ENCODE measurements at places on chromosomes 11 and 22.
A peak's percentile ranks its signal among the peaks of the same experiment; 100 is the strongest.

DNA sequence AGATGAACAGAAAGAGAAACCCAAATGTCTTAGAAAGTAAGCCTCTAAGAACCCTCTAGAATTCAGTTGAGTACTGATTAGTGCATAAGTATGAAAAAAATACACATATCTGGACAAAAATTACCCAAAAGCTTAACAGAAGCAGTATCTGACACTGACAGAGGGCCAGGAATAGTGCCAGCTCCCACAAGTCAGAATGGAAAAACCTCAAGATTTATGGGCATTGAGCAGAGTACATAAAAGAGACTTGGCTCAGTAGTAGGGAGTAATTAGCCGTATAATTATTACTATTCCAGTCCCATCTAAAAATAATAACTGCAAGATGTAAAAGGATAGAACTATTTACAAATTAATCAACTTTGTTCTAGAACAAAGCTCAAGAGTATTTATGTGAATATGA, 834.5 kb downstream of the FAM181B start:
- DNase-seq: no peak

DNA sequence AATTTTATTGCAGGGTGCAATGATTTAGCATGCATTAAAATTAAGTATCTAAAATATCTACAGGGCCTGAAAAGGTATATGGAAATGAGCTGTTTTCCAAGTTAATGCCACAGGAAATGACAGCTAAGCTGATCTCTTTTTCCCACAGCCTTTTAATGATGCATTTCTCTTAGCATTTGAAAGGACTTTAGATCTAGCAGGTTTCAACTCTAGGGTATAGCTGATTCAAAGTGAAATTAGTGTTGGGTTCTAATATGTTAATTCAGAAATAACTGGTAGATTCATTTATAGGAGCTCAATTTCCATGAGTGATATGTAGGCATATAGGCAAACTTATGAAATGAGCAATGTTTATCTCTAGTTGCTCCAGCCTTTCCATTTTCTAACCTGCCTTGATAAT, 274.2 kb downstream of the CASP12 start:
- DNase-seq: no peak

GRCh38 chr22:46941968-46942798, 179.7 kb downstream of the TBC1D22A start:
- DNase-seq: no peak

DNA sequence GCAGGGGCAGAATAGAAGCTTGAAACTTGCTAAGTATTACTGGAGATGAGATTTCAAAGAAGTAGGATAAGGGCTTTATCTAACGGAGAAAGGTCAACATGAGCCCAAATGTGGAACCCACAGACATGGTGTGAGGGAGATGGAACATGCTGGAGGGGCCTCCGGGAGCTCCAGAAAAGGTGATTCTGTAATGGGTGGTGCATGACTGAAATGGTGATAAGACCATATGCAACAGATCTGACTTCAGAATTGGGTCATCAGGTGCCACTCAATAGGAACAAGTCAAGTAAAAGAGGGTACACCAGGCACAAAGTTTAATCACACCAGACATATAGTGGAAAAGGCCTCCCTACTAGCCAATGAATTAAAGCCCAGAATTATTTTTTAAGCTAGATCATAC, 7.9 kb upstream of the CEP295 start:
- DNase-seq: no peak

DNA sequence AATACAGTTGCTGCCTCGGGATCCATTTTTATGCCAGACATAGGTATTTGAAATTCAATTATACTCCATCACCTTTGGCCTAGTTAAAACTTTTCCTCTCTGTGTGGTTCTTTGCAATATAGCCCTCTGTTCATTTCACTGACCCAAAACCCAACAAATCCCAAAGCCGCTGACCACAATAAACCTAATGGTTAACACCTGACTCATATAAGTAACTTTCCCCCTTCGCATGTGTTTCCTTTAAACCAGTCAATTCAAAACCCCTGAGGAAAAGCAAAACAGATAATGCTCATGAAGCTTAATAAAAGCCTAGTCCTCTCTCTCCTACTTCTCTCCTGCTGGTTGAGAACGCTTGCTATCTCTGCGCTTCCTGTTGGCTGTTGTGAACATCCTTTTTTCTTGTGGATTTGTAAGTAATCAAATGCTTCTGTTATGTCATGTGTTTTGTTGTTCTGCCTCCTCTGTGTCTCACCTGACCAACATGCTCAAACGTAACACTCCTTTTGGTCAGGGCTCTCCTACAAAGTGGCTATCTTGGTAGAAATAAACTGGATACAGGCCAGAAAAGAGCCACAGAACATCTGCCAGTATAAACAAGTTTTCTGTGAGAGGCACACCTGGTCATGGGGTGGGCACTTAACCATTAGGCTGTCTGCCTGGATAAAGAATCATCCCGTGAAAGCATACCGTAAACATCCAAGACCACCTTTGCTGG, 652.6 kb downstream of the METTL15 start:
- no peak for DNase-seq

DNA sequence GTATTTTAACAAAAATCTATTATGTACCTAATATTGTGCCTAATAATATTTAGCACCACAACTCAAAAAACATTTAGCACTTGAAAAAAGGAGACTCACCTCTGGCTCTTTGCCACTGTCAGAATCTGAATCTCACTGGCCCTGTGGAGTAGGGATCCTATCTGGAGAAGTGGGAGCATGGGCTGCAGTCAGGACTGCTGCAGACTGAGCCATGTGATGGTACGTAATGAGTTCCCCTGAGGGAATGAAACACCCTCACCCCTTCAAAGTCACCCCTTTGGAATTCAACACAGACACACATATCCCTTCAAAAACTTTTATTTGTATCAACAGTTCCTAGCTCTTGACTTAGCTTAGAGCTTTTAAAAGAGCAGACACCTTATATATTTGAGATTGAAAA, 6.5 kb downstream of the PTPMT1 start:
- DNase-seq: no peak

- DNase-seq: peak; percentile 48
These were observed 91.5 kb downstream of the RTL6 start for GRCh38 chr22:44406341-44407170.

DNA sequence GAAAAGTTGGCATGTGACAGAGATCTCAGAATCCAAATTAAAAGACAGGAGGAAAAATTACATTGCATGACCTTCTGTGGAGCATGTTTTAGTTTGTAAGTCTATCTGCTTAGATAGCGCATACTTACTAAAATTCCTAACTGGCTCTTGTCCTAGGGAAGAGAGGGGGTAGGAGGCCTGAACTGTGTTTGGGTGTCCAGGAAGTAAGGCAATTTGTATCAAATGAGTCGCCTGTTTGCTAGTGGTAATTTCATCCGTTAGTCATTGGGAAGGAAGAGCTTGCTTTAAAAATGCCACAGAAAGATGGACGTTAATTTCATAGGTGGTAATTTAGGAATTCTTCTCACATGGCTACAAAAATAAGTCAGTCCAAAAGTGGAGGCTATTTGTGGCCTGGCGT, 18.5 kb downstream of the GRK3 start:
- DNase-seq: no peak

DNA sequence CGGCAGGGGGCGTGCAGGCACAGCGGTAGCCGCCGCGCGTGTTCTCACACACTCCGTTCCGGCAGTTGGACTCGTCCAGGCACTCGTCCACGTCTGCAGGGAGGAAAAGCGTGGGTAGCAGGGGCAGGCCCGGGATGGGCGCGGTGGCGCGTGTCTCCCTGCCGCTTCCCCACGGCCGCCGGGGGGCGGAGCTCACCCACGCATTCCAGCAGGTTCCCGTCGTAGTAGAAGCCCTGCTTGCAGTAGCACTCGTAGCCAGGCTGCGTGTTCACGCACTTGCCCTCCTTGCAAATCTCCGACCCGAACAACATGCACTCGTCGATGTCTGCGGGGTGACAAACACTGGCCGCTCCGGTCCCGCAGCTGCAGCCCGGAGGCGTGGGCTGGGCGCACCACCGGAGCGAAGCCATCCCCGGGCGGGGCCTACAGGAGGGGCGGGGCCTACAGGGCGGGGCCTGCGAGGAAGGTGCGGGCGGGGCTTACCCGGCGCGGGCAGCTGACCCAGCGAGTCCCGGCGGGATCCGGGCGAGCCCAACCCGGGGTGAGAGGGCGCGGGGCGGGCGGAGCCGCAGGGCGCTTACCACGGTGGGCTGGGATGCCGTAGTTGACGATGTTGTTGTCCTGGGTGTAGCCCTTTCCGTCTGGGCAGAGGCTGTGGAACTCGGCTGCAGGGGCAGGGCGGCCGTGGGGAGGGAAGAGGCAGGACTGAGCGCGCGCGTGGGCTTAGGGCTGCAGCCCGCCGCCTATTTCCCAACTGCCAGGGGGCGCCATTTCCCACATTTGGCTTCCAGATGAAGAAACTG, 15.6 kb downstream of the SCYL1 start:
- DNase-seq: peak; percentile 95

DNA sequence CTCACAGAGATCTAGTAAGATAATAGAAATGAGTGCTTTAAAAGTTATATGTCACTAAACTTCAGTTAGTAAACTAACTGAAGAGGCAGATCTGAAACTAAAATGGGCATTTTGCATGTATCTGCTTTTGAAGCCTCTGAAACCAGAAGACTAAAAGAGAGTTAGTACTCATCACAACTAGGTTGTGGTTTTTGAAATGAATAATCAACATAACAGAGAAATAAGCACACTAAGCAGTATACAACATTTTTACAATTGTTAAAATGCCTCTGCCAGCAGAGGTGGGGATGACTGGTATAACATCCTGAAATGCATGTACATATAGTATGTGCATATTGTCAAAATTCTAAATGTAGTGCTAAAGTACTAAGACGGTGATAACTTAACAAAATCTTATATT, 564.5 kb downstream of the DLG2 start:
- no peak for DNase-seq

GRCh38 chr11:132632641-132633124, 899.6 kb downstream of the OPCML start:
- no peak for DNase-seq

- DNase-seq: no peak
These were observed 822 bp upstream of the COMT start for GRCh38 chr22:19940536-19941364.

DNA sequence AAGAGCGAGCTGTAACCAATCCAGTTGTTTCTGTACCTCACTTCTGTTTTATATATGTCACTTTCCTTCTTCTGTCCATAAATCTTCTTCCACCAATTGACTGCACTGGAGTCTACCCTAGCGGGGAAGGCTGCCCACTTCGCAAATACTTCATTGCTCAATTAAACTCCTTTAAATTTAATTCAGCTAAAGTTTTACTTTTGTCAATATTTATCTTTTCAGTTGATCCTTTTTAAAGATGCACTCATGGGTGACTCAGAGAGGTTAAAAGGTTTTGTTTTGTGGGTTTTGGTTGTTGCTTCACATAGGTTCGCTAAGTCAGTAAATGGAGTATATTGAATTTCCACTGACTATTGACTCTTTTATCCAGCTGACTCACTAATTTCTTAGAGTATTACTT, 597.2 kb downstream of the DLG2 start:
- DNase-seq: no peak

- no peak for DNase-seq
These were observed 208.7 kb upstream of the ZC3H12C start for GRCh38 chr11:109884501-109884900.

DNA sequence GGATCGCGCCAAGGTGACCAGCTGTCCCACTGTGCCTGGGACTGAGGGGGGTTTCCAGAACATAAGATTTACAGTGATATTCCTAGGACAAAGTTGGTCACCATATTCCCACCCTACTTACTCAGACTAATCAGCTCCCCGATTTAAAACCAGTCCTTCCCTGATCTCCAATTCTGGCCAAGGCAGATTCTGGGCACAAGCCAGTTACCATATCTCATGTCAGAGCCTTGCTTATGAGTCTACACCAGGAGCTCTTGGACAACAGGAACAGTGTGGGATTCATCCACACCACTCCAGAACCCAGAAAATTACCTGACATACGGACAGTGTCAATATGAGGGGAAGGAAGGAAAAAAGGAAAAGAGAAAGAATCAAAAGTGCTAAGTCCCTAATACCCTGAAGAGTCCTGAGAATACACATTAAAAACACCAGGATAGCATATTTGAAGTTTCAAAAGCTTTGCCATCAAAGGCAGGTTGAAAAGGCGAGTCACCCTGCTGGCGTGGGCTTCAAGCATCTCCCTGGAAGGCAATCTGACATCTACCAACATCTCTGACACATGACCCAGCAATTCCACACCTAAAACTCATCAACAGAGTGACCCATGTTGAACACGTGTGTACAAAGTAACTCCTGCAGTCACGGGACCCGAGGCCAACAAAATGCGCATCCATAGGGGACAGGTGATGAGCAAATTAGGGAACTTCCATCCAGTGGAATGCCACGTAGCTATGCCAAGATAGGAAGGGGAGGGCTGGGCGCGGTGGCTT, 8.0 kb upstream of the IL2RB start:
- no peak for DNase-seq

GRCh38 chr11:117361432-117361831, 33.8 kb downstream of the CEP164 start:
- no peak for DNase-seq

GRCh38 chr11:123505546-123506299, 75.7 kb downstream of the GRAMD1B start:
- DNase-seq: no peak

GRCh38 chr11:76257074-76257719, 50.9 kb upstream of the WNT11 start:
- no peak for DNase-seq

GRCh38 chr11:61700212-61700611, 20.0 kb downstream of the DAGLA start:
- no peak for DNase-seq

- DNase-seq: no peak
These were observed 8.4 kb upstream of the FLI1 start for GRCh38 chr11:128685402-128686020.

DNA sequence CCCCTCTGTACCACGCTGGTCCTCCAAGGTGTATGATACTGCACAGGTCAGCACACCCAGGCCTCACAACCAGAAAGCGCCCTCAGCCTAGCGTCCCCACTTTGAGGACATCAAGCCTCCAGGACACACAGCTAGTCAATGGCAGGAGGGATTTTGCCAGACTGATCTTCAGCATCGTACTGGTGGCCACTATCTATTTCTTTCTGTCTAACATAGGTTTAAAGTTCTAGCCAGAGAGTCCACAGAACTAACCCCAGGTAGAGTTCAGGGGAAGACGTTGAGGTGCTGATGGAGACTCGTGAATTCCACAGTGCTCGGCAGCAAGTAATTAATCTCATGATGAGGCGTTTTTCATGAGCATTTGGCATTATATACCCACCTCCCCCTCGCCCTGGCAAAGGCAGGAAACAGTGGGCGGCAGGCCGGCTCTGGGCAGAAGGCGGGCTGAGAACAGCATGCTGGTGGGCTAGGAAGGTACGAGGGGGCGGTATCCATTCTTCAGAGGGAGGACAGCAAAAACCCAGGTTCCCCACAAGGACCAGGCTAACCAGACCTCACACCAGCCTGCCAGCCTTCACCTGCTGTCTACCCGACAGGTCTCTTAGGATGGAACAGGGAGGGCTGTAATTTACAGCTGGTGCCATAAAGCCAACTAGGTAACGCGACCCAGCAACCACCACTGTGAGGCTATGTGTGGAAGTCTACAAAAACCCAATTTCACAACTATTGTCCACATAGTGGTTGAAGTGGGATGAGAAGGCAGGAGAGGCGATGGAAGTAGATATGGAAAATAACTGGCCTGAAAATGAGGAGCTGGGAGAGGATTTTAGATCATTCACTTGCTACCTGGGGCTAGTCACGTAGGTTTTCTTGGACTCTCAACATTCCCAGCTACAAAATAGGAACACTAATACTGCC, 18.5 kb downstream of the MYH9 start:
- DNase-seq: no peak

GRCh38 chr11:19524171-19524671, 188.4 kb upstream of the NAV2 start:
- no peak for DNase-seq

- DNase-seq: no peak
These were observed 1151.2 kb downstream of the BRD1 start for GRCh38 chr22:48676266-48677167.

- no peak for DNase-seq
These were observed 9.4 kb downstream of the PARVA start for GRCh38 chr11:12386745-12387144.

All from left forelimb (tissue), 1 donor.